ENCODE measurements at places on chromosomes 4 and X. TPM values are rescaled to one million over a fixed set of nuclear protein-coding genes. Genes with fewer than 3 reads are reported as not detected.

CT45A5 gene
- not detected for total RNA-seq

PCDH10 gene
- total RNA-seq = 6.9 TPM

UCP1 gene
- not detected for total RNA-seq

MAP7D2 gene
- 0.98 TPM for total RNA-seq

DNA sequence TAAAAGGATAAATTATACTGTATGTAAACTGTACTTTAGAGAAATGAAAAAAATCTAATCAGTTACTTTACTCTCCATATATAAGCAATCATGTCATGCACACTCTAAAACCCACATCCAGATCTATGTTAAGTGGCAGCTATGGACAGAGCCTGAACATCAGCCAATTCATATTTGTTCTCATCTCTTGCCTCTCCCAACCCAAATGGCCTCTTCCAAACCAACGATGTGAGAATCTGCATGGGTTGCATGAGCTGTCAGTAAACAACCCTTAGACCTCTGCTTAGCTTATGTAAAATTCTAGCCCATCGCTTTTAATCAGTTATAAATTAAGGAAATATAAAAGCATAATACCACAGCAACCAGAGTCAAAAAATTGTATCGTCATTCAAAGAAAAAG is 288.7 kb upstream of the INTU start:
- no peak for DNase-seq

DNA sequence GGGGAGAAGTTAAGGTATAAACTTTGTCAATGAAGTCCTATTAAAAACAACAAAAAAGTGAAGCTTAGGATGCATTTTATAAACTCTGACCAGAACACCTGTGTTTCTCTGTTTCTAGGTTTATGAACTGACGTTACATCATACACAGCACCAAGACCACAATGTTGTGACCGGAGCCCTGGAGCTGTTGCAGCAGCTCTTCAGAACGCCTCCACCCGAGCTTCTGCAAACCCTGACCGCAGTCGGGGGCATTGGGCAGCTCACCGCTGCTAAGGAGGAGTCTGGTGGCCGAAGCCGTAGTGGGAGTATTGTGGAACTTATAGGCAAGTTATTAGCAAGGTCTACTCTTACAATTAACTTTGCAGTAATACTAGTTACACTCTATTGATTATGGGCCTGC is 46.6 kb downstream of the HTT start:
- DNase-seq = no peak

GRCh38 chrX:12779534-12779933 is 11.7 kb upstream of the PRPS2 start:
- DNase-seq = no peak

DNA sequence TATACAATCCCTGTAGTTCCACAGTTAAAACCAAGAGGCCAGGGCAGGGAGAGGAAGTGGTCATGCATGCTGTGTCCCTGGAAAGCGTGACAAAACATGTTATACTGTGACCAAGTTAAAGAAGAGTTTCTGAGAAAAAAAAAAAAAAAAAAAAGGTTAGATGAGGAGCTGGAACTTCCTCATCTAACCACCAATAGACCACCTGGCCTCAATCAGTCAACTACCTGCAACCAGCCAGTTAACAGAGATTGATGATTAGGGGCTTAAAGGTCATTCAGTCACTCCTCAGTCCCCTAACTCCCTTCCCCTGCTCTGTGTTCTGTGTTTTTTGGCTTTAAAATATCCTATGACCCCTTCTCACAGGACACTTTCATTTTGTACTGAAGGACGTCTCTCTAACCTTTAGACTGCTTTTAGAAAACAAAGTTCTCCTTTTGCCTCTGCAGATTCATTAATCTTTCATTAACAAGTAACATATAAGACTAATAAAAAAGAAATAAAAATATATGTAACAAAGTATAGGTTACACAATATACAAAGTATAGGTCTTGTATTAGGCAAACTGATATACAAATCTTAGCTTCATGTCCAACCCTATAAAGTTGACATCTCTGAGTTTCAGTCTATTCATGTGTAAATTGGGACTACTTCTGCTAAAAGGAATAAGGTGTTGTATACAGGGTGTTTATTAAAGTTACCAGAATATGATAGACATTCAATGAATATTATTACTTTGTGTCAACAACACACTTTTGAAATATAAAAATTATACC is 179.1 kb upstream of the NDST4 start:
- no peak for DNase-seq

DNA sequence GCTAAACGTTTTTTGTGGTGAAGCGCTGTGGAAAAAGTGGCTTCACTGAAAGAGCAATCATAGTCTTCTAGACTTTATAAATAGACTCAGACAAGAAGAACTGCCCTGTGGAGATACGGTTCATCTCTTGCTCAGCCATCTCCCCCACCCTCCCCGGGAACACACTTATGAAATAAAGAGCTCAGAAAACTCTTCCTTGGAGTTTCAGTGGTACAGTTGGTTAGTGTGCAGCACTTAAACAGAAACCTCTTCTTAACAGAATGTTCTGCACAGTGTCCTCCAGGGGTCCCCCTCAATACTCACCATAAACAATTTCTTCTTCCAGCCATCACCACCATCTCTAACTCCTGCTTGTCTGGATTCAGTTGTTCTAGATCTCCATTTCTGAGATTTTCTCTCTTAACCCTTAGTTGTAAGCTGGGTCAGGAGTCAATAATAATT is 313.0 kb downstream of the ARHGAP10 start:
- no peak for DNase-seq

- DNase-seq = no peak
These were observed 116.7 kb downstream of the TMA16 start for GRCh38 chr4:163611182-163611581.

Data from vagina (tissue), 2 donors.